NCI-H526 (cell line): ENCODE measurements at places on chromosomes 13 and 19.

DNA sequence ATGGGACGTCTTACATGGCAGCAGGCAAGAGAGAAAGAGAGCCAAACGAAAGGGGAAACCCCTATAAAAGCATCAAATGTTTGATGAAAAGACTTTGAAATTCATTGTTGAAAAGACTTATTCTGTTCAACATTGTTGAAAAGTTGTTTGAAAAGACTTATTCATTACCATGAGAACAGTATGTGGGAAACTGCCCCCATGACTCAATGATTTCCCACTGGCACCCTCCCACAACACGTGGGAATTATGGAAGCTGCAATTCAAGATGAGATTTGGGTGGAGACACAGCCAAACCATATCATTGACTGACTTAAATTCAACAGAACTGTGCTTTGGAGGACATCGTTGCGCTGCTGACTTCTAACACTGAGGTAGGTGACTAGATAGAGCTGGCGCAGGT, 48.0 kb upstream of the RCBTB2 start:
- no peak for DNase-seq

DNA sequence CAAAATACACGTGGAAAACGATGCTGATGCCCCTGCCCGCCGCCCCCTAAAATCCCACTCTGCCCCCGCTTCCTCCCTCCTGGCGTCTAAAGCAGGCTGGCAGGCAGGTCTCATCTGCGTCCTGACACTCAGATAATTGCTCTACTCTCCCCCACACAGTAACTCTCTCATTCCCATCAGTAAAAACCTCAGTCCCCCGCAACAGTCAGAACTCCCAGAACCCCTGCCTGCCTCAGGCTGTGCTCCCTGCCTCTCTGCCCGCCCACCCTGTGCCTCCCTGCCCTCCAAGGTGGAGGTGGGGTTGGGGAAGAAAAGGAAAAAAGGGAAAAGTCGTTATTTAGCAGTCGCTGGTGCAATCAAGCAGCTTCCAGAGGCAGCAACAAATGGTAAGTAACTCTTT, 473.7 kb downstream of the EFNB2 start:
- DNase-seq = no peak

GRCh38 chr13:54312885-54313284, 1284.3 kb downstream of the OLFM4 start:
- no peak for DNase-seq

- no peak for DNase-seq
These were observed 188.0 kb upstream of the IRS2 start for GRCh38 chr13:109974354-109974753.

DNA sequence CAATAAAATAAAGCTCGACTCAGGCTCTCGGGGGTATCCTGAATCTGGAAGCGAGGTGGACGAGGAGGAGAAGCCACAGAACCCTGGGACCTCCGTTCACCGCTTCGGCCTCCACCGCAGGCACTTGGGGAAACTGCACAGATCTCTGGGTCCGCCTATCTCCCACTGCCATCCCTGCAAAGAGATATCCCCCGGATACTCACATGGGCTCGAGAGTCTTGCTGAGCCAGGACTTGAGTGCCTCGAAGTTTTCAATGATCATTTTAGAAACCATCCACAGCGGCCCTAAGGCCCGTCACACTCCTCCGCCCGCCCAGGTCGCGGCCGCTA, 589 bp downstream of the RBM26 start:
- DNase-seq = peak; percentile 78

- DNase-seq = no peak
These were observed 337 bp upstream of the FXYD7 start for GRCh38 chr19:35142606-35143230.

DNA sequence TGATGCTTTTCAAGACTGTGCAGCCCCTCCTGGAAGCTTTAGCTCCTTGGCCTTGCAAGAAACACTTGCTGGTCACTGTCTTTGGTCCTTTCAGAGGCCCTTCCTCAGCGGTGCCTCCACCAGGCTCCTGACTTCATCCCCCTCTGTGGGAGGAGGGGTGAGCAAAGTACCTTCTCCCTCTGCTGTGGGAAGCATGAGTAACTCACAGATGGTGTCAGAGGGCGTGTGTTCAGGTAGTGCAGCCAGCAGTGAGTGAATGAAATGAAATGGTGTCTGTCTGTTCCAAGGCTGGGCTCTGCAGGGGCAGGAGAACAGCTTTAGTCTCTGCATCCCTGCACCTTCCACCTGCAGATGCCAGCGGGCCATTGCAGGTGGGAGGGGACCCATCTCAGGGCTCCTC, 102.9 kb downstream of the SHISA2 start:
- DNase-seq = no peak

DNA sequence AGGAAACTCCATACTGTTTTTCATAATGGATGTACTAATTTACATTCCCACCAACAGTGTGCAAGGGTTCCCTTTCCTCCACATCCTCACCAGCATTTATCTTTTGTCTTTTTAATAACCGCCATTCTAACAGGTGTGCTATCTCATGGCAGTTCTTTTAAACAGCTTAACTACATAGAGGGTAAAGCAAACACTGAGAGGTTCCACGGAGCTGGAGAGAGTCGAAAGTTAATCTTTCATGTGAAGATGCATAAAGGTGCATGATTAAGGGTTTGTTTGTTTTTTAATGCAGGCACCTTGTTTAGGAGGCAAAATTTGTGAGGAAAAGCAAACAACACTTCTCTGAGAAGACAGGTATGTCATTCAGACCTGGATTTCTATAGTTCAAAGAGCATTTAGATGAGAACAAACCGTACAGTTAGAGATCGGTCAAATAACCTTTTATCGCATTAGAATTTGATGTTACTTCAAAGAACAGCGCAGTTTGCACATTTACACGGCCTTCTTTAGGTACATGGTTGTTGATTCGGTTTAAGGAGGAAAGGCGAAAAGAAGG, 193.9 kb downstream of the RBM26 start:
- DNase-seq = peak; percentile 98

DNA sequence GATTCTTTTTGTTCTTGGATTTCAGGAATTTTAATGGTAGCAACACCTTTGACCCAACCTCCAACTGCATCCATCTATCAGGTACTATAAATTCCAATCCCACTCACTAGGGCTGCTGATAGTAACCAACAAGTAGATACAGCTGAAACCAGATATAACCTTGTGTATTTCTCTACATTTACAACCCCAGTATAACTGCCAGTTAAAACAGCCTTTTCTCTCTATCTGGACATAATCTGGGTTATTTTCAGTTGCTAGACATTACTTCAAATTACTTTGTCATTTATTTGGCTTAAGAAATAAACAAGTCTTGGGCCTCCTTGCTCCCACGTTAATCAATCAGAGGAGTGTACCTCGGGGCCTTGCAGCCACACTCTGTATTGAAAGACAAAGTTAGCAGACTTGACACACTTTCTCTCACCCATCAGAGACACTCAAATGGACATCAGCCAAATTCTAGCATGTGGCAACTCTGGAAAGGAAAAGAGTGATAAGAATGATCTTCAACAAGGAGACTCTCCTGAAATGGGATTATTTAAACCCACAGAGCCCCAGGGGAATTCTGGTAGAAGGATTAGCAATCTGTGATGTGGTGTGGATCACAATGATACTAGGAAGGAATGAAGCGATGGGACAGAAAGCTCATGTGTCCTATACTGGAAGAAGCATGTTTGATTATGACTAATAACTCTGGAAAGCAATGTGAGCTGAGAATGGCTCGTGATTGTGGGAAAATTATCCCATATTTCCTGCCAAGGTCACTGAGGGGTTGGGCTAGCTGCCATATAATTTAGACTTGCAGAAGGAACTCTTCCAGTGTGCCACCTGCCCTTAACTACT, 157.5 kb downstream of the FLT1 start:
- no peak for DNase-seq

DNA sequence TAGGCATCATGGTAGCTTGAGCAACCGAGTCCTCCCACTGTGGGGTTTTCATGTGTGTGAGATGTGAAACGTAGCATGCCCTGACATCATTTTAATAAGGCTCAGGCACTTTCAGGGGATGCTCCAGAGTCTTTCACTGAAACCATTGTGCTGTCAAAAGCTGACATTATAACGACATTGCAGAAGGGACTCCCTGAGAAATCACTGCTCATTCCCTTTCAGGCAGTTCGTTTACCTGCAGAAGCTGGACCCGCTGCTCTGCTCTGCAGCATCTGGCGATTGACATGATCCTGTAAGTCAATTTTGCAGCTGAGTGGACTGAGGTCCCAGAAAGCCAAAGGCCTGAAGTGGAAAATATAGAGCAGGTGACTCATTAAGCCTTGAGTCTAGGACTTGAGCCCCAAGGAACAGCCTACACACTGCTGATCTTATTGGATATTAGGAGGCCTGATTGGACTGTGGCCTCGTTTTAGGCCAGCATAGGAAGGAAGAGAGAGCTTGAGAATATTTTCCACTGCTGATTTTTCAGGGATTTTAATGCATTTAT, 54.0 kb upstream of the CNMD start:
- DNase-seq = no peak

DNA sequence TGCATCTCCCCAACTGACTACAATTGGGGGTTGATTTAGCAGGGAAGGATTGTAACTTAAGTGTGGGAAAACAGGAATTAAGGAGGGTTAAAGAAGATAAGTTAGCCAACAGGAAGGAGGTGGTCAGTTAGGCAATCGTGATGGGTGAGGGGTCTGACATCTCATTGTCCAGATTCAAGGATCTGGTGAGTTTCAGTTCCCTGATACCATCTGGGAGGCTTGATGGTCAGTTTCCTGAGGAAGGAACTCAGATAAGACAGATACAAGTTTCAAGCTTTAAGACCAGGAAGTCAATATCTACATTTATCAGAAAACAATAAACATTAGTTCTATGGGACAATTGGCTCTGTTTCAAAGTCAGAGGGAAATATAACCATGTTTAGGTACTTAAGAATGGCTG, 601.8 kb downstream of the SLITRK6 start:
- DNase-seq = no peak

- peak; percentile 40 for DNase-seq
These were observed 6.3 kb downstream of the PNKP start for GRCh38 chr19:49861107-49861506.

DNA sequence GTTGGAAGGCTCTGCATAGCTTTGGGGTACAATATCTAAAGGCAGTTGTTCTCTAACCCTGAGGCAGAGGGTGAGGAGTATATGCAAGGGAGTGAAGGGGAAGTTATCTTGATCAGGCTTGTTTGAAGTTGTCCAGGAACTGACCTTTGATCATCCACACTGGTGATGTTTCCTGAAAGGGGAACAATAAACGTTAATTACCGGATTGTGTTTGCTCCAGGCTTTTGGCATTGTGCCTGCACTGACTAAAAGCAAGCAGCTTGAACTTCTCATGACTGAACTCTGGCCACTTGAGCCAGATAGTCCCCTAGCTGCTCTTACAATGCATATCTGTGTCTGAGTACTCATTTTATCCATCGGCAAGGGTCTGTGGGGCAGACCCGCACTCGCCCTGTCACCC, 27.0 kb upstream of the ZNF726 start:
- peak; percentile 1 for DNase-seq

DNA sequence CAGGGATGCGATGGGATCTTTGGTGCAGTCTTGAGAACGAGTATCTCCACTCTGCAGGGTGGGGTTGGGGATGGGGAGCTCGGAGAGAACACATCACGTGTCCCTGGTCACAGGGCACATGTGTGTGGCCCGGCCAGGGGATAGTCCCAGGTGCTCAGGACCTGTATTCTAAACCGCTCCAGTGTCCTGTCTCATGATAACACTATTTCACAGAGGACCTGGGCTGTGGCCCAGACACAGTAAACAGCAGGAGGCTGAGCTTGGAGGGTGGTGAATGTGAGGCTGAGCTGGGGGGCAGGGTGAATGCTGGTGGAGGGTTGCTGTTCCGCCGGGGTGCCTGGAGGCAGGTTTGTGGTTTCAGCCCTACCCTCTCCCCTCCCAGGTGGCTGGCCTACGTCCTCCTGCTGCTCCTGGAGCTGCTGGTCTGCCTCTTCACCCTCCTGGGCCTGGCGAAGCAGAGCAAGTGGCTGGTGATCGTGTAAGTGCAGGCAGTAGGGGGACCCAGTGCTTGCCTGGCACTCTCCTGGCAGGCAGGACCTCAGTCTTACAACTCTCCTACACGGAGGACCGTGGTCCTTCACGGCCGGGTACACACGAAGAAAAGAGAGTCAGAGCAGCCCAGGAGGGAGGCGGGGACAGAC, 11.1 kb downstream of the TTYH1 start:
- peak; percentile 55 for DNase-seq

- DNase-seq = no peak
These were observed 328.9 kb downstream of the SHISA2 start for GRCh38 chr13:25722893-25723292.

DNA sequence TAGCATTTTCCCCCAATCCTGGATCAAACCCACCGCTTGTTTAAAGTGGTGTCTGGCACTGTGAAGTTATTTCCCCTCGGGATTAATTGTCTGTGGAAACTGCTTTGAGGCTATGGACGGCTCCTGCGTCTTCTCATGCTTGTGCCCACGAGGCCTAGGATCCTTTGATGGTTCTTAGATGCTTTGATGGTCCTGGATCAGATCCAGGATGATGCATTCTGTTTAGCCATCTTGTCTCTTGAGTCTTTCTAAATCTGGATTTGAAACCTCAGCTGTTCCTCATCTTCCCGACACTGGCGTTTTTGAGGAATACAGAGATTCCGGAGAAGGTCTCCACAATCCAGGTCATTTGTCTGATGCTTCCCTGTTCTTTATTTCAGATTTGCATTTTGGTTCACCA, 36.1 kb upstream of the USP29 start:
- no peak for DNase-seq

- no peak for DNase-seq
These were observed 45.6 kb upstream of the URAD start for GRCh38 chr13:28033894-28034655.

GRCh38 chr19:39927524-39928356, 6.7 kb downstream of the FCGBP start:
- no peak for DNase-seq

DNA sequence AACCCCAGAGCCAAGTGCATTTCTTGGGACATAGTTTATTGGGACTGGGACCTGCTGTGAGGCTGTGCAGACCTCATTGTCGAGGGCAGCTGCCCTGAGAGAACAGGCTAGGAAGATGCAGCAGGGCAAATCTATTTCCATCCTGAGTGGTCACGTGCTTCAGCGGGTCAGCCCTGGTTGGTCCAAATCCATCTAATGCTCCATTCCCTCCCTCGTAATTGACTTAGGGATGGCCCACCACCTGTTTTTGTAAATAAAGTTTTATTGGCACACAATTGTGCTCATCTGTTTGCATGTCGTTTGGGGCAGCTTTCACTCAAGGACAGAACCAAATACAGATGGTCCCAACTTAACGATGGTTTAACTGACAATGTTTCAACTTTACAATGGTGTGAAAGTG, 75.5 kb upstream of the ADGRE5 start:
- no peak for DNase-seq

DNA sequence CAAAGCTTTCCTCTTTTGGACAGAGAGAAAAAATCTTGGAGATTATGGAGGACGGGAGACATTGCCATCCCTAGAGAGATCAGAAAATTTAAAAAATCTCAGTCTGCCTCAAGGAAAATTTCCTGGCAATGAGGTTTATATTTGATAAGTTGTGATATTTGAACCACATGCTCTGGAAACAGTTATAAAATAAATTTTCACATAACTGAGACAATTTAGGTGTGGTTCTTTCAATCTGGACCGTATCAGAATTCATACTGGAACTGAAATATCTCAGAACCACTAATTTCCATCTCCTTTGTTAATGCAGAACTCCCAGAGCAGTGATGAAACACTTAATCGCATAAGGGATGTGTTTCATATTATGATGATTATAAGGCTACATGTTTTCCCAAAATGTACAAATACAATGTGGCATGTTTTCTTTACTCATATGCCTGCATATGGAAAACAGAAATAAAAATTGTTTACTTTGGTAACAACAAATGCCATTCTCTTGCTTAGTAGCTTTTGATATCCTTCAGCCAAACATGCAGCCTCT, 13.7 kb downstream of the UBE2L5 start:
- no peak for DNase-seq
